ENCODE measurements at places on chromosomes 11 and 22. TPM values are rescaled to one million over a fixed set of nuclear protein-coding genes. Genes with fewer than 3 reads are reported as not detected.

- no peak for DNase-seq
Observed at GRCh38 chr11:81870066-81870412, 863.6 kb downstream of the FAM181B start.

C11orf97 gene
- not detected for total RNA-seq

C11orf86 gene
- 88.3 TPM for total RNA-seq

GRCh38 chr22:44286646-44287045 lies 26.1 kb downstream of the SHISAL1 start:
- DNase-seq: no peak

DNA sequence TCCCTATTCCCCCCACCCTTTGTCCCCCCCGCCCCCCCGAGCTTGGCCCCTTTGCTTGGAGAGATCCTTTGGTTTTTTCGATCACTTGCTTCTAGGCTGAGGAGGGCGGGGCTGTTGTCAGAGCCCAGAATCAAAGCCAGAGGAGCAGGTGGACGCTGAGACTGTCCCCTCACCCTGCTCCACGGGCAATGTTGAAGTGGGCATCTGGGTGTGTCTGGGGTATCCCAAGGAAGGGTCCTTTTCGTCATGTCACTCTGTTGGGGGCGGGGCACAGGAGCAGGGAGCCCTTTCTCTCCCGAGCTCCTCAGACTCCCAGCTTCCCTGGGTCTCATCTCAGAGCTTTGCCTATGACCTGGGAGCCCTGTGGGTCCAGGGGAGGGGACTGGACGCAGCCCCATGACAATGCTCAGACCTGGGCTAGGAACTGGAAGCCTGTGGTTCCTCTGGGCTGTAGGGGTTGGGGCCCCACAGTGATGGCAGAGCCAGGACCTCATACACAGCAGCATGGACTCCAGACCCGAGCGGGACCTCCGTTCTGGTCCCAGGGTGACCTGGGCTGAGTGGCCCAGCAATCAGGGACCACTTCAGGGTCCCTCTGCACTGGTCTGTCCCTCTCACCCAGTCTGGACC lies 2.9 kb upstream of the APOBEC3A start:
- no peak for DNase-seq

DNA sequence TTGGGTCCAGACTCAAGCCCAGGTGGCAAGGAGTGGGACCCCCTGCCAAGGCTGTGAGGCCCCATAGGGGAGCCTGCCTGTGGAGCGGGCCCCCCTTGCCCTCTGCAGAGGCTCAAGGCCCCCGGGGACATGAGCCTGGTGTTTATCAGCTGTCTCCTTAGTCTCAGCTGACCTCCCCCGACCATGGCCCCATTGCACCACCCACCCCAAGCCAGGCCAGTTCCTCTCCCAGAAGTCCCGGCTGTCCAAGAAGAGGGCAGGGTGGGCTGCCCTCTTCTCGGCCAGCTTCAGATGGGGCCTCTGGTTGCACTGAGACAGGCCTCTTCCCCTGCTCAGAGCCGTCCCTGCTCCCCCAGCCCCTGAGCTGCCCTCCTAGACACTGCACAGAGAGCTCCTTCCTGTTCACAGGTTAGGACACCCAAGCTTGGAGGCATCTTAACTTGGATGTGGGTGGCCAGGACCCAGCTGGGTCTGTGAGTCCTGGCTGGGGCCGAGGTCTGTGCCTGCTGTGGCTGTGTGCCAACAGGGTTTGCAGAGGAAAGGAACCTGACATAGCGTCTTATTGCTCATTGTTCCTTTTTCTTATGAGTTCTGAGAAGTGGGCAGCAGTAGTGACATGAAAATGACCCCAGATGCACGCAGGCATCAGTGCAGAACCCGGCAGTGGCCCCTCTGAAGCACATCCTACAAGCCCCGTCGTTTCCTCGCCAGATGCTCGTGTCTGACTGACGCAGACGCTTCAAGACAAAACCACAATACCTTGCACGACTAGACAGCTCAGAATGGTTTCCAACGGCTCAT lies 5.4 kb downstream of the TRABD start:
- DNase-seq: peak; percentile 78

DNA sequence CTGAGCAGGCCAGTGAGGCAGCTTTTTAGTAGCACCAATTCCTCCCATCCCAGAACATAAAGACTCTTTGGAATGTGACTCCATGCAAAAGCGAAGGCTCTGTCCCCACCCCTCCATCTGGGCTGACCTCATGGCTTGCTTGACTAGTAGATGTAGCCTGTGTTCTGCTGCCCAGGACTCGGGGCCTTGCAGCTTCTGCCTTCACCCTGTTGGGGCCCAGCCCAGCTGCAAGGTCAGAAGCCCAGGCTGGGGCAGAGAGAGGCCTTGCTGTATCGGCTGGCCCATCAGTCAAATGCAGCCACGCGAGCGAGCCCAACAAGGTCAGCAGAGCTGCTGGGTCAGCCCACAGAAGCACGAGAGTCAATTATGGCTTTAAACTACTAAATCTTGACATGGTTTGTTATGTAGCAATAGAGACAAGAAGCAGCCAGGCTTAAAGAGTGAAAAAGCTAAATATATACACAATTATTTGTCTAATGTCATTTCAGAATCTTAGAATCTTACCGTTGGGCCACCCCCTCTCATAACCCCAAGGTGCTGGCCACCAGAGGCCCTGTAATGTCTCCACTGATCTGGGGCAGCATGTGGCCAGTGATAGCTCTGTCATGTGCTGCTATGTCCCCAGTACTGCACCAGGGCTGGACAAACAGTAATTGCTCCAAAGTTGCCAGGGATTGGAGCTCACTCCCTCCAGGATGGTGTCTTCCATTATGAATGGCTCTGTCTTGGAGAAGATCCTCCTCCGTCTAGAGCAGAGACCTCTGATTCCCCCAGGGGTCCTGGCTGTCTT lies 10.4 kb upstream of the WNT11 start:
- DNase-seq: no peak

MUC5AC gene
- not detected for total RNA-seq

- DNase-seq: peak; percentile 22
Observed at GRCh38 chr11:117950993-117951961, 22.1 kb upstream of the TMPRSS13 start.

OR52B4 gene
- not detected for total RNA-seq

TUBA8 gene
- total RNA-seq: not detected

GRCh38 chr11:102268985-102269470 lies 48.3 kb upstream of the BIRC3 start:
- no peak for DNase-seq

RFPL1 gene
- not detected for total RNA-seq

DNA sequence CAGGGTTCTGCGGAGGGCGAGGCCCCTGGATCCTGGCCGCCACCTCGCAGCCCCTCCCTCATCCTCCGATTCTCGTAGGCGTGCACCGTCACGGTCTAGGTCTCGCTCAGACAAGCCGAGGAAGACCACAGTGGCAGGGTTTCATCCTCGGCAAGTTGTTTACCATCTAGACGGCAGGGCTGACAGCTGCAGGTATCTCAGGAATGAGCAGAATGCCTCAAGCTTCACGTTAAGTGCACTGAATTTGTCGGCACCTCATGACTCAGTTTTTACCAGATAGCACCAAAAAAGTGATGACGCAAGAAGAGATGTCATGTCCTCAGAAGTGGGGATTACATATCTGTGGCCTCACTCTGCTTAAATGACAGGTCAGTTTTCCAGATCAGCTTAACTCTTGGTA lies 35.1 kb downstream of the WT1 start:
- no peak for DNase-seq

DNA sequence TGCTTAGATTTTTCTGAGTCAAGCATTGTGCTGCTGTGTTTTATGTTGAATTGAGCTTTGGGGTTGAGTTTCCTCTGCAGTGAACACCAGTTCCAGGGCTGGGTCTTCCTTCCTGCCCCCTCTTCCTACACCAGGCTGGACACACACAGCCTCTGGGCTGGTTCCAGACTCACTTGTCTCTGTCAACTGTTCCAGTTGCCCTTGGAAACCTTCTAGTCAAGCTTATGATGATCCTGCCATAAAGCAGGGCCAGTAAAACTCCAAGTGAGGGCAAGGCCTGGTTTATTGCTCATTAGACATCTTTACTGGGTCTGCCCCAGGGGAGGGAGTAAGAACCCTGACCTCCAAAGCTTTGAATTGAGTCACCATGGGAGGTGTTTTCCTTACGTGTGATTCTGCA lies 61.1 kb downstream of the KIAA1671 start:
- DNase-seq: peak; percentile 75

ZC3H12C gene
- total RNA-seq: 6.4 TPM

DNA sequence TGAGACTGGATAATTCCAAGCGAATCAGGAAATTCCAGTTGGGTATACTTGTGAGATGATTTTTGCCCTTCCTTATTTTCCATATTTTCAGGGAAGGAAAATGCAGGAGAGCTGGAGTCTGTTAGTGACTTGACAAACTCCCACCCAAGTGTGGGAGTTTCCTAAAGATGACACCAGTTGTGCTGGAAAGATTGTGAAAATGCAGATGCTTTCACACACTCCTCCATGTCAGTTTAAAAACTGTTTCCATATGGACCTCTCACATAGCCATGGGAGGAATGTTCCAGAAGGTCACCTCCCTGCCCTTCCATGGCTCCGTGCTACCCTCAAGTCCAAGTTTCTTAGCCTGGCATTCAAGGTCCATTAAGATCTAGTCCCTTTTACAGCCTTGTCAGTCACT lies 350.7 kb upstream of the NARS2 start:
- DNase-seq: no peak

OR8D4 gene
- 1.7 TPM for total RNA-seq

BBOX1 gene
- not detected for total RNA-seq

DNA sequence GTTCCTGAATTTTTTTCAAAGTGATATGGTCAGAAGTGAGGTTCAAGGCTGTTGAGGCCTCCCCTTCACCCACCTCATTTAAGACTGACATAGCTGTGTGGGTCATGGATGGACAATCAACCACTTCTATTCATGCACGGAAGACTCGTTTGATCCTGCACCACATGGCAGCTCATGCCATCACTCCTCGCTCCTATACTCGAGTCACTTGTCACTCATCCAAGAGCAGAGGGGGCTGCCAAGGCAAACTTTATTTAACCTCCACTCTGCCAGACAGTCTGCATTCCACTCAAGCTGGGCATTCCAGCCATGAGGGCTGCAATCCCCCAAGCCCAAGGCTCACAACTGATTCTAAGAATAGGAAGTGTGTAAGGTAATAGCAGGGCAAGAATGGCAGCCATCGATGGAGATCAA lies 34.1 kb downstream of the SNX19 start:
- DNase-seq: no peak

KCNJ1 gene
- total RNA-seq: not detected

GRCh38 chr11:13761250-13761649 lies 92.8 kb downstream of the FAR1 start:
- no peak for DNase-seq

SYT7 gene
- 10.0 TPM for total RNA-seq

DNA sequence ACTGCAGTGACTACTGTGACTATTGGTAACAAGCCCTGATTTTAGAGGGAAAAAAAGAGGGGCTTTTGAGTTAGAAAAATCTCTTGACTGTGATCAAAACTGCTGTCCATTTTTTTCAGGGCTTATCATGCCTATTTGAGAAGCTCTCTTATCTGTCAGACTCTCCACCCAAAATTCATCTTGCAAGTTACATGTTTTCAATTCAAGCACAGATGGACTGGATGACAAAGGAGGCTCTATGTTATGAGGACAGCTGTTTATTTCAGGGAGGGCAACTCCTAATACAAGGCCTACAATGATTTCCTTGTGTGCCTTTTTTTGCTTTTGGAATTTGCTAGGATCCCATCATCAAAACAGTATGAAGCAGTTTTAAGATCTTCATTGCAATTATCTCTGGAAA lies 35.2 kb upstream of the USP47 start:
- DNase-seq: no peak

GRCh38 chr11:129061492-129062230 lies 119.0 kb upstream of the TP53AIP1 start:
- no peak for DNase-seq

DNA sequence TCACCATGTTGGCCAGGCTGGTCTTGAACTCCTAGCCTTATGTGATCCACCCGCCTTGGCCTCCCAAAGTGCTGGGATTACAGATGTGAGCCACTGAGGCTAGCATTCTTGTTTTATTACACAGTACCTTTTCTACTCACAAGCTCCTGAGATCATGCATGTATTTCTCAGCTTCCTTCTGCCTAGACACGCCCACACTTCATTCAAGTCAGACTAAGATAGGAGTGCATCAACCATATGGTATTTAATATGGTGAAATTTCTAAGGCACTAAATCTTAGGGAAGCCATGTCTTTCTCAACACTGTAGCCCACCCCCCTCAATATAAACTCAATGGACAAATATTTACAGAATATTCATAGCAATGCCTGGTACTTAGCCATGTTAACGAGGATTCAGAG lies 62.1 kb downstream of the SLC25A17 start:
- no peak for DNase-seq

- no peak for DNase-seq
Observed at GRCh38 chr11:43697679-43698078, 17.1 kb downstream of the HSD17B12 start.

Data from transverse colon (tissue), 4 donors.